Activated naive CD8-positive, alpha-beta T cell treated with anti-CD3 and anti-CD28 coated beads, Interleukin-2, amount 10 ng/mL, durations not matched to agents 7 days and 5 days (primary cell): ENCODE measurements at places on chromosomes 2 and 18.

- DNase-seq: no peak
Observed at GRCh38 chr18:36580266-36580665, 248.5 kb downstream of the TPGS2 start.

GRCh38 chr2:218393750-218394290 is 5.8 kb upstream of the CTDSP1 start:
- DNase-seq: no peak

DNA sequence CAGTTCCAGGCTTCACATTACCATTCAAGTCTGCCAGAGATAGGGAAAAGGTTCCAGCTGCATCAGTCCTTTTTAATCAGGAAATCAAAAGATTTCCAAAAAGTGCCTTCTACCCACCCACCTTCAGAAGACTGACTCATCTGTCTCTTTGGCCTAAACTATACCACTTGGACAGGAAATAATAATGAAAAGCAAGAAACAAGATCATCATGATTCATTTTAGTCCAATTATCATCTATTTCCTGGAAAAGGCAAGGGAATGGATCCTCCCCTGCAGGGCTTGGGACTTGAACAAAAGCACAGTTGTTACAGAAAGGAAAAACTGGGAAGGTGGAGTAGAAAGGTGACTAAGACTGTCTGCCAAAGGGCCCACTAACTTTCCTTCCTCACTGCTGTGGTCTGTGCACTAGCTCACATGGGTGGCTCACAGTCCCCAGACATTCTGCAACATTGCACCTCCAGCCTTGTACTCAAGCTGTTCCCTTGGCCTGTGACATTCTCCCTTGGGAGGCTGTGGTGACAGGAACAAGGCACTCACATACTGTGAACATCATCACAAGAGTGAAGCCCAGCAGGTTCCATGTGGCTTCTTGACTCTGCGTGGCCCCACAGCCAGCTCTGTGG is 75.3 kb downstream of the VSNL1 start:
- no peak for DNase-seq

GRCh38 chr2:72378753-72379348 is 231.2 kb upstream of the CYP26B1 start:
- no peak for DNase-seq
